Cortex of kidney (tissue), 1 donor: ENCODE measurements at places on chromosomes 1 and 21.

DNA sequence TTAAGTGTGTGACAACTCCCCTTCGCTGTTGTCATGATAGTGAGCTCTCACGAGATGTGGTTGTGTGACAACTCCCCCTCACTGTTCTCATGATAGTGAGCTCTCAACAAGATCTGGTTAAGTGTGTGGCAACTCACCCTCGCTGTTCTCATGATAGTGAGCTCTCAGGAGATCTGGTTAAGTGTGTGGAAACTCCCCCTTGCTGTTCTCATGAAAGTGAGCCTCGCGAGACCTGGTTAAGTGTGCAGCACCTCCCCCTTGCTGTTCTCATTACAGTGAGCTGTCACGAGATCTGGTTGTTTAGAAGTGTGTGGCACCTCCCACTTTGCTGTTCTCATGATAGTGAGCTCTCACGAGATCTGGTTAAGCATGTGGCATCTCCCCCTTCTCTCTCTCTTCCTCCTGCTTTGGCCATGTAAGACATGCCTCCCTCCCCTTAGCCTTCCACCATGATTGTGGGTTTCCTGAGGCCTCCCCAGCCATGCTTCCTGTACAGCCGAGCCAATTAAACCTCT, 25.1 kb upstream of the LSS start:
- no peak for DNase-seq

DNA sequence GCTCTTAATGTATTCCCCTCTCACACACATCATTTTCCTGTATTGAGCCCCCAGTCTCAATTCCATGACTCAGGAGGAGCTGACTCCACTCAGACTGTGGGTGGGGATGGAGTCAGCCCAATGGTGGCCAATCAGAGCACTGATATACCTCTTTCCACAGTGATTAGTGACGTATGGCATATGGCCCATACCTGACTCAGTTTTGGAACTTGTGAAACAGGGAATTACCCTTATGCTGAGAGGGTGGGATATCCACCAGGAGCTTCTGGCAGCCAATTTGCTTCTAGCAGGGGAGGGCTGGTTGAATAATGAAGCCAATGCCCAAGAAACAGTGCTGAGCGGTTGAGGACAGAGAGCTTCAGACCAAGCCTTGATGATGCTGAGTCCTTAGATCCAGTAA, 86.4 kb upstream of the SPATA6 start:
- DNase-seq: no peak

- DNase-seq: no peak
These were observed at the start of gene FNDC7 for GRCh38 chr1:108712606-108713150. Gene FNDC7, plus strand, starts transcription at chr1:108712908. Its CDS starts 26 bp downstream, at chr1:108712934.

GRCh38 chr1:178086294-178086693, 7.6 kb upstream of the RASAL2 start:
- no peak for DNase-seq

- no peak for DNase-seq
These were observed 249.3 kb downstream of the ZNF648 start for GRCh38 chr1:181812208-181812607.

- DNase-seq: no peak
These were observed 238.2 kb downstream of the NRIP1 start for GRCh38 chr21:14826630-14827029.

GRCh38 chr1:83016354-83016849, 982.5 kb downstream of the TTLL7 start:
- DNase-seq: no peak

DNA sequence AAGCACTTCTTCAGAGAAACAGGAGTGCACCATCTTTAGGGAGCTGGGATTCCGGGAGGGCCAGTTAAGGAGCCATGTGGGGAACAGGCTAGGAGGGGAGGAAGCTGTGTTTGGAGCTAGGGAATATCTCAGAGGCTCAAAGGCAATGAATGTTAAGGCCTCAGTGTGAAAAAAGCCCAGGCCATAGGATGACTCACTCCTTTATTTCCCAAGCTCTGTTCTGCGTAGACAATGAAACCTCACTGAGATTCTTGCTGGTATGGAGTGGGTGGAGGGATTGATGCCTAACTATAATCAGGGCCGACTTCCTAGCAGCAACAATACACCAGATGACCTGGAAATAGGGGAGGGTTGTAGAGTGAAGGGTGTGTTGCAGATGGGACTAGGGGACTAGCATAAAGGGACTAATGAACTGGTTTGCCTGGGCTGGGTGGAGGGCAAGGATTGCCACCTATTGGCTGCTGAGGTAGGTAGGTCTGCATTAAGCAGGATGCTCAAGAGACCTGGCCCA, 2.1 kb downstream of the GNAT2 start:
- no peak for DNase-seq

- DNase-seq: no peak
These were observed 392.5 kb upstream of the PTBP2 start for GRCh38 chr1:96329121-96329520.

- DNase-seq: peak; percentile 28
These were observed 5.9 kb downstream of the BLACAT1 start for GRCh38 chr1:205449750-205450443.

DNA sequence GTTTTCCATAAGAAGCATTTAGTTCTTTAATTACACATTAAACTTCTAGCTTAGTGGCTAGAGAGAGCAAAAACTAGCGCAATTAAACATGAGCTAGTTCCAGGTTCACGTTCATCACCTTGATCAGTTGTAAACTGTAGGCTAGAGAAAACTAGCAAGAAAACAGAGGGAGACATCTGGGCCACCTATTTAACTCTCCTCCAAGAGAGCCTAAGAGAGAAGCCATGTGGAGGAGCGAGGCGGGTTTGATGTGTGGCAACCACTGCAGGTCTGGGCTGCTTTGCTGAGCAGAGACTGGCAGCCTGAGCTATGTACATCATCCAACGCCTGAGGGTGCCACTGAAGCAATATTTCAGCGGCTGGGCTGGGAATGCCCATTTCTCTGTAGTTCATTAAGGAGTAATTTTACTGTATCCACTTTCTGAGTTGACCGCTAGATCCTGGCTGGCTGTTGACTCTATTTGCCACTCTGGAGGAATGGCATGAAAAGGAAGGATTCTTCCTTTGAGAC, 252.9 kb downstream of the DYRK1A start:
- DNase-seq: no peak

DNA sequence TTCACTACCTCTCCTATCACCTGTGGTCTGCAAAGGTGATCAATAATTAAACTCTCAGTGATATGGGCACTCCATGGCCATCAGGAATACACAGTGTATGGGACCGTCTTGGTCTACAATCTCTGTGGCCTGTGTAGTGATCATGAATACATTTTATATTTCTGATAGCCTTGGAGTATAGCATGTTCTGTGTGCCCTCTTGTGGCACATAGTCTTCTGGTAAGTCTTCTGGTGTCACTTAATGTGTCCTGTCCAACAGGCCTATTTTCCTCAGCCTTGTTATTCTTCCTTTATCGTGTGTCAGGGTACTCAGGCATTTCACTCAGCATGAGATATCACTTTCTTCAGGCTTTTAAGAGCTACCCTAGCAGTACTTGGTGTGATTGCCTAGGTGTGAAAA, 393.6 kb downstream of the AGBL4 start:
- DNase-seq: no peak

DNA sequence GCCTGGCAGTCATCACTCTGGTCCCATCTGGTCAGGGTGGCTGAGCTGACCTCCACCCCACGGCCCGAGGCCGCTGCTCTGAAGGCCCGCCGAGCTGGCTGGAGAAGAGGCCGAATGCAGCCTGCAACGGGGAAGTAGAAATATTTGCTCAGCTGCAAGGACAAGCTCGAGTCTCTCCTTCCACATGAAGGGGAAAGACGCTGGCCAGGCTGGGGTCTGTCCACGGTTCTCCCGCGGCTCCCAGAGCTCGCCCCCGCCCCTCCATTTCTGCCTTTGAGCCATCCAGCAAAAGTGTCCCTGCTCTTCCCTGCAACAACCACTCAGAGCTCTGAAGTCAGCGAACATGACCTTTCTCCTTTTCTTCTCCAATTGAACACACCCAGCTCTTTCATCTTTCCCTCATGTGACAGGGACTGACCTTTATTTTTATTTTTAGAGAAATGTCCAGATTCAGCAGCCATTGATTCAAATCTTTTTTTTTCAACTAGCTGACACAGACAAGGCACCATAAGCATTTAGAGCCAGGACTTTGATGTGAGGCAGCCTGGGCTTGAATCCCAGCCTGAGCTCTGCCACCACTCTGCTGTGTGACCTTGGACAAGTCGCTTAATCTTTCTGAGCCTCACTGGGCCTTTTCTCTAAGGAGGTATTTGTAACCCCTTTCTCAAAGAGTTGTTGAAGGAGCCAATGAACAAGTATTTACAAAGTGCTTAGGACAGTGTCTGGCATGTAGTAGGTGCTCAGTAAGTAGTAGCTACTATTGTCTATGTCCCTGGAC, 149.3 kb upstream of the WNT4 start:
- DNase-seq: no peak

DNA sequence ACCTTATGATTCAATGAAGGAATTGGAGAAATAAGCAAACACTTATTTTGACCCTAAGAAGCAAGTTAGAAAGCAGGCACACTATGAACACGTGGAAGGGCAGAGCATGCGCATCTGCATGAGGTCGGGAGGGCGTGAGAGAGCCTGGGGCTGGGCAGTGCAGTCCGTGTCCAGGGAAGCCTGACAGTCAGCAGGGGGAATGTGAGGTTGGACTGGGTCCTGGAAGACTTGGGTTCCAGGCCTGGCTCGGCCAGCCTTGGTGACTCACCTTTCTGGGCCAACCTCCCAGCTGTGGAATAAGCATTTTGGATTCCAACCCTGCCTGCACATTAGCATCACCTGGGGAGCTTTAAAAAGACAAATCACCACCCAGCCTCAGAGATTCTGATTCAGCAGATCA, 26.6 kb upstream of the LMX1A start:
- no peak for DNase-seq

DNA sequence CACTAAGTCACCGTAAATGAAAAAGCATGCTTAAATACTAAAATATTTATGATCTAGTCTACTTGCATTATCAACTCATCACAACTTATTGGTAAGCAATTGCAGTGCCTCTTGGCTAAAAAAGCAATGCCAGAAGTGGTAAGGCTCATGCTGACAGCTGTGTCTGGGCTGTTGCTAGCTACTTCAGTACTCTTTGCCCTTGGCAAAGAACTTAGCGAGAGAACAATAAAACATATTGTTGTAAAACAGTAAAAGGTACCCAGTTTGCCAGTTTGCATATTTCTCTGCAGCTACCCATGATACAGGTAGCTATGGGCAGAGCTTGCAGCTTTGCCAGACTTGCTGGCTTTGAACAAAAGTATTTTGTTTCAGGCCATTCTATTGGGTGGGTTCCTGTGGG, 73.1 kb downstream of the ATP6V1G3 start:
- DNase-seq: no peak

GRCh38 chr21:44528634-44528995, 11.4 kb downstream of the KRTAP10-1 start:
- DNase-seq: no peak

GRCh38 chr21:42079939-42080787, 9.0 kb downstream of the UMODL1 start:
- DNase-seq: no peak

GRCh38 chr1:203624341-203624712, 2.3 kb upstream of the ATP2B4 start:
- DNase-seq: no peak

DNA sequence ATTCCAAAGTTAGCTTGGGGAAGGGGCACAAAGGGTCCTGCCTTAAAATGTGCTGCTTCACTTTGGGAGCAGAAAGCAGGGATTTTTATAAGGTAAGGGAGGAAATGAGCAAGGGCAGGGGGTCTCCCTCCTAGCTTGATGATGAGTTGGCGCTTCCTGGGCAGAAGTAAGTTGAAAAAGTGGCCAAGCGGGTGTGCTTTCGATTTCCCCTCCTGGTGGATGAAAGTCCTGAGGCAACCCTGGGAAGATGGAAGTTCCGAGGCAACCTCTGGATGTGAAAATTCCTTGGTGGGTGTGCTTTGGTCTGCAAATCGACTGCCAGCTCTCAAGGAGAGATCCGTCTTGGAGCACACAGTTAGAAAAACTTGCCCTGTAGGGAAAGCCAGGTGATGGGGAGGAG, 41.7 kb upstream of the CD2 start:
- DNase-seq: no peak

- DNase-seq: no peak
These were observed 96.3 kb upstream of the ST6GALNAC5 start for GRCh38 chr1:76770979-76771378.

GRCh38 chr1:29249170-29249691, 12.9 kb downstream of the PTPRU start:
- DNase-seq: no peak

DNA sequence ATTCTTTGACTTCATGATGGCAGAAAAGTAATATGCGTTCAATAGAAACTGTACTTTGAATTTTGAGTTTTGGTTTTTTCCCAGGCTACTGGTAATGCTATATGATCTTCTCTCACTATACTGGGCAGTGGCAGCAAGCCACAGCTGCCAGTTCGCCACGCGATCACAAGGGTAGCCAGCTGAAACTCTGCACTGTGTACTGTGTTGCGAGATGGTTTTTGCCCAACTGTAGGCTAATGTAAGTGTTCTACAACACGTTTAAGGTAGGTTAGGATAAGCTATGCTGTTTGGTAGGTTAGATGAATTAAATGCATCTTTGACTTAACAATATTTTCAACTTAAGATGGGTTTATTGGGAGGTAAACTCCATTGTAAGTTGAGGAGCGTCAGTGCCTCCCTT, 123.1 kb downstream of the NRDC start:
- DNase-seq: no peak

- DNase-seq: no peak
These were observed 262.1 kb upstream of the PKN2 start for GRCh38 chr1:88421997-88422396.

DNA sequence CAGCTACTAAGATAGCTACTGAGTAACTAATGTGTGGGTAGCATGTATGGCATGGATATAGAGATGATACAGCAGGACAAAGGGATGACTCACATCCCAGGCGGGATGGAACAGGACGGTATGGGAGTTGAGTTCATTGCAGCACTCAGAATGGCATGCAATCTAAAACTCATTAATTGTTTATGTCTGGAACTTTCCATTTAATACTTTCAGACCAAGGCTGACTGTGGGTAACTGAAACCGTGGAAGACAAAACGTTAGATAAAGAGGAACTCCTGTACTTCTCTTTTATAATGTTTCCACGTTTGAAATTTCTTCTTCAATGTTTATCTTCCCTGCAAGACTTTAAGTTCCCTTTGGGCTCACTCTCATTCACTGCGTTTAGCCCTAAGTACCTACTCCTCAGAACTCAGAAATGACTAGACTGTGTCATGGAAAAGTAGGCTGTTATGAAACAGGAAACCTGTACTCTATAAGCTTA, 151.9 kb downstream of the MAGI3 start:
- no peak for DNase-seq

GRCh38 chr1:41232305-41232704, 9.8 kb downstream of the SCMH1 start:
- no peak for DNase-seq
